Uterine smooth muscle cell (primary cell): ENCODE measurements at places on chromosomes 2 and 18. TPM values are rescaled to one million over a fixed set of nuclear protein-coding genes. Genes with fewer than 3 reads are reported as not detected.

The NFATC1 gene
- total RNA-seq = 1.7 and 2.1 TPM in 2 replicates

The PDE1A gene
- 11.5 and 20.0 TPM in 2 replicates for total RNA-seq

The IRS1 gene
- total RNA-seq = 21.6 and 22.7 TPM in 2 replicates

The DYNC1I2 gene
- 128 and 165 TPM in 2 replicates for total RNA-seq

The MBOAT2 gene
- 76.0 and 89.6 TPM in 2 replicates for total RNA-seq

The RAPGEF4 gene
- 0.44 and 1.00 TPM in 2 replicates for total RNA-seq

The CNRIP1 gene
- total RNA-seq = 27.4 and 31.3 TPM in 2 replicates
